ENCODE measurements at places on chromosomes 6 and 20. TPM values are rescaled to one million over a fixed set of nuclear protein-coding genes. Genes with fewer than 3 reads are reported as not detected.

RIPPLY2 gene
- total RNA-seq, result not detected

ATP6V1G2 gene
- total RNA-seq, result 1.0 TPM

- no peak overlapping the region for H3K4me3 ChIP-seq
- no peak overlapping the region for H3K27ac ChIP-seq
- H3K36me3 ChIP-seq, result no peaks in the 10 kb centered on the region
- no peaks in the 10 kb centered on the region for H3K4me1 ChIP-seq
Observed at GRCh38 chr20:17806107-17806506, 106.3 kb downstream of the BANF2 start.

- no peaks in the 10 kb centered on the region for H3K36me3 ChIP-seq
- H3K27ac ChIP-seq, result no peak overlapping the region
- H3K4me3 ChIP-seq, result no peak overlapping the region
- H3K4me1 ChIP-seq, result no peaks in the 10 kb centered on the region
- H3K27me3 ChIP-seq, result peaks cover 19% of the 10 kb centered on the region
Observed at GRCh38 chr20:17693444-17694001, 6.2 kb upstream of the BANF2 start.

GRCh38 chr6:21996425-21997118 lies 300.3 kb downstream of the PRL start:
- H3K27me3 ChIP-seq, result peaks cover 6% of the 10 kb centered on the region
- H3K4me1 ChIP-seq, result peaks cover 3% of the 10 kb centered on the region
- DNase-seq, result no peak
- no peaks in the 10 kb centered on the region for H3K36me3 ChIP-seq
- no peak overlapping the region for H3K4me3 ChIP-seq
